ENCODE measurements at places on chromosomes 2 and 18. TPM values are rescaled to one million over a fixed set of nuclear protein-coding genes. Genes with fewer than 3 reads are reported as not detected.
A peak's percentile ranks its signal among the peaks of the same experiment; 100 is the strongest.

- no peaks in the 10 kb centered on the region for H3K4me1 ChIP-seq
- peaks cover 21% of the 10 kb centered on the region for H3K36me3 ChIP-seq
- no peaks in the 10 kb centered on the region for H3K27me3 ChIP-seq
Measured at GRCh38 chr2:169980643-169981042, 153.4 kb downstream of the UBR3 start.

DNA sequence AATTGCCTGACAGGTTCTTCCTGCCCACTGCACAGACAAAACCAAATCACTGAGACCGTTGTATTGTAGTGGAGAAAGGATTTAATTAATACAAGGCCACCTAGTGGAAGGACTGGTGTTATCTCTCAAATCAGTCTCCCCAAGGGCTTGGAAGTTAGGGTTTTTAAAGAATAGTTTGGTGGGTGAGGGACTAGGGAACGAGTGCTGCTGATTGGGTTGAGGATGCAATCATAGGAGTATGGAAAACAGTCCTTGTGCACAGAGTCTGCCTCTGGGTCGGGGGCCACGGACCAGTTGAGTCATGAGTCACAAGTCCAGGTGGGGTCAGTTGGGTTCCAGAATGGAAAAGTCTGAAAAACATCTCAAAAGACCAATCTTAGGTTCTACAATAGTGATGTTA lies 89.1 kb downstream of the B3GNT2 start:
- H3K27ac ChIP-seq: no peak overlapping the region
- H3K4me3 ChIP-seq: no peak overlapping the region
- peaks cover 2% of the 10 kb centered on the region for H3K27me3 ChIP-seq
- peaks cover 10% of the 10 kb centered on the region for H3K4me1 ChIP-seq
- peaks cover 7% of the 10 kb centered on the region for H3K36me3 ChIP-seq

DNA sequence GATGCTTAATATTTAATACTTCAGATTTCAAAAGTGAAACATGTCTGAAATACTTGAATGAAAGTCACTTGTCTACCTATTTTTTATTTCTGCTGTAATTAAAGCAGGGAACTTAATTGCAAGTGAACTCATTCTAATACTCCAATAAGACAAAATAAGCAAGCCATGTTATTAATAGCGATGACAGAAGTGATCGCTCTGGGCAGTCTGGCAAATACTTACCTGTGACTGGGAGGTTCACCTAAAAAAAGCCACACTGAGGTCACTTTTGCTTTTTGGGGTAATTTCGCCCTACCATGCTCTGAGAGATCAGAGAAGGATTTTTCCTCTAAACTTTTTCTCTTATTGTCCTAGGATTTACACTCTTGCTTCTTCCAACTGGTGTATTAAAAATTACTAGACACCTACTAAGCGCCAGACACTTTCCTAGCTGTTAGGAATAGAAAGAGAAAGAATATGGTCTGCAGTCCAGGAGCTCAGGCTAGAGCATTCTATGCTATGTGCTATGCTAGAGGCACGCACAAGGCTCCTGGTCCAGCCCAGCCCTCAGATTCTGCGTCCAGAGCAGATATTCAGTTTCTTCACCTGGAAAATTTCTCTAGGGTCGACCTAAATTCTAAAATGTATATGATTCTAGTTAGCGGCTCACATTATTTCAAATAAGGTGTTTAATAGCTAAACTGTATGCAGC lies 26.5 kb upstream of the PPP1CB start:
- no peaks in the 10 kb centered on the region for H3K4me1 ChIP-seq
- no peak overlapping the region for H3K27ac ChIP-seq
- peaks cover 4% of the 10 kb centered on the region for H3K27me3 ChIP-seq
- DNase-seq: no peak

- H3K4me1 ChIP-seq: no peaks in the 10 kb centered on the region
- no peak overlapping the region for H3K27ac ChIP-seq
- H3K27me3 ChIP-seq: no peaks in the 10 kb centered on the region
- DNase-seq: no peak
- no peak overlapping the region for H3K4me3 ChIP-seq
- no peaks in the 10 kb centered on the region for H3K36me3 ChIP-seq
Measured at GRCh38 chr2:13414897-13415296, 698.2 kb downstream of the TRIB2 start.

- no peak for DNase-seq
- H3K4me1 ChIP-seq: no peaks in the 10 kb centered on the region
- H3K27me3 ChIP-seq: peaks cover 15% of the 10 kb centered on the region
- no peak overlapping the region for H3K4me3 ChIP-seq
Measured at GRCh38 chr18:46461993-46462392, 195.0 kb downstream of the LOXHD1 start.

GRCh38 chr18:12904012-12904516 lies 20.0 kb upstream of the PTPN2 start:
- peaks cover 8% of the 10 kb centered on the region for H3K4me1 ChIP-seq
- peak overlapping the region; percentile 81 for H3K27ac ChIP-seq
- H3K4me3 ChIP-seq: peak overlapping the region; percentile 58
- H3K27me3 ChIP-seq: peaks cover 19% of the 10 kb centered on the region
- H3K36me3 ChIP-seq: no peaks in the 10 kb centered on the region

- DNase-seq: no peak
- peaks cover 60% of the 10 kb centered on the region for H3K36me3 ChIP-seq
- no peak overlapping the region for H3K27ac ChIP-seq
- peaks cover 4% of the 10 kb centered on the region for H3K4me1 ChIP-seq
- H3K4me3 ChIP-seq: no peak overlapping the region
- H3K27me3 ChIP-seq: no peaks in the 10 kb centered on the region
Measured at GRCh38 chr2:231099918-231100317, 24.9 kb downstream of the HTR2B start.

GRCh38 chr2:232876161-232876977 lies 6.3 kb downstream of the SNORC start:
- peaks cover 14% of the 10 kb centered on the region for H3K27me3 ChIP-seq
- H3K27ac ChIP-seq: no peak overlapping the region
- no peaks in the 10 kb centered on the region for H3K36me3 ChIP-seq
- H3K4me3 ChIP-seq: peak overlapping the region; percentile 24

DNA sequence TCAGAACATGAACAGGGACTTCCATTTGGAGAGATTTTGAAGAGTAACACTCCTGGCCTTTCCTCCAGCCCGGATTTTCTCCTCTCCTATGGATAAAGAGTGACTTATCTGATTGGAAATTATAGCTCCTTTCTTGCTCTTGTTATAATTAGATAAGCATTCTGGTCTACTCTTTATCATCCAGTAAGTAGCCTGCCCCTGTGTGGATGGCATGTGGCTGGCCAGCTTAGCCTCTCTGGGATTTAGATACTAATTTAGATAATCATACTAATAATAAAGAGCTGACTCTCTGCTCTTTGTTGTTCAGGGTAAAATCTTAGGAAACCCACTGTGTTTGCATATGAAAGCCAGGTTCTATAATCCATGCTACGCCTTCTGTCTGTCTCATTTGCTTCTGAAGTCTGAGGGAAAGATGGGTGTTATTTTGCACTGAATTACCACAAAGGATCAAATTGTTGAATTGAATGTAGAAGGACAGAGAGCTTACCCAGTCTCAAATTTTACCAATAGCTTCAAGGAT lies 438.8 kb downstream of the SPAG16 start:
- H3K27ac ChIP-seq: no peak overlapping the region
- no peaks in the 10 kb centered on the region for H3K27me3 ChIP-seq
- H3K4me3 ChIP-seq: no peak overlapping the region

DNA sequence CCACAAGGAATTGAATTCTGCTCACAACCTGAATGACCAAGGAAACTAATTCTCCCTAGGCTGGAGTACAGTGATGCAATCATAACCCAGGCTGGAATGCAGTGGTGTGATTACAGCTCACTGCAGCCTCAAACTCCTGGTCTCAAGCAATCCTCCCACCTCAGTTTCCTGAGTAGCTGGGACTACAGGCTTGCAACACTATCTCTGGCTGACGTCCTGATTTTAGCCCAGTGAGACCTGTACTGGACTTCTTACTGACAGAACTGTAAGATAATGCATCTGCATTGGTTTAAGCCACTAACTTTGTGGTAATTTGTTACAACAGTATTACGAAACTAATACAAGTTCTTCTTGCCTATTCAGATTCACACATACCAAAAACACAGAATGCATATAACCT lies 9.5 kb upstream of the KDSR start:
- peaks cover 31% of the 10 kb centered on the region for H3K4me1 ChIP-seq
- DNase-seq: no peak
- no peaks in the 10 kb centered on the region for H3K27me3 ChIP-seq
- H3K4me3 ChIP-seq: no peak overlapping the region
- no peak overlapping the region for H3K27ac ChIP-seq

GRCh38 chr2:177284531-177284930 lies 20.0 kb upstream of the NFE2L2 start:
- H3K4me1 ChIP-seq: peaks cover 49% of the 10 kb centered on the region
- no peak overlapping the region for H3K4me3 ChIP-seq
- no peaks in the 10 kb centered on the region for H3K27me3 ChIP-seq

DNA sequence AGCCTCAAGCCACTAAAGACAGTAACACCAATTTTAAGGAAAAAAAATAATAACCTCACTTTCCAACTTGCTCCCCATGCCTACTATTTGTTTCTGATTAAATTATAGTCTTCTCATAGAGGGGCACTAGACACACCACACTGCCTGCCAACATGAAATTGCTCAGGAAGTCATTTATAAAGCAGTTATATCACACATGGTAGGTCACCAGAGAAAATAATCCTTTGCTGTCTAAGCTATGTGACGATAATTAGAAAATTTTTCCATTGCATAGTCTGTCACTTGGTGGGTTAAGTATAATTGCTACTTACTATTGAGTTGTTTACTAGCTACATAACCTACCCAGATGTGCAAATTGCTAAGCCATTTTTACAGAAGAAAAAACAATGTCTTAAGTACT lies 85.2 kb downstream of the INO80D start:
- DNase-seq: no peak
- H3K4me1 ChIP-seq: peaks cover 4% of the 10 kb centered on the region
- no peak overlapping the region for H3K27ac ChIP-seq
- H3K4me3 ChIP-seq: no peak overlapping the region
- peaks cover 27% of the 10 kb centered on the region for H3K36me3 ChIP-seq
- no peaks in the 10 kb centered on the region for H3K27me3 ChIP-seq

The ACP1 gene
- 95.2 TPM for total RNA-seq

The ALPI gene
- not detected for total RNA-seq

The MOCOS gene
- total RNA-seq: 0.64 TPM

The PASK gene
- total RNA-seq: 71.9 TPM

The INHA gene
- total RNA-seq: not detected

The DLX2 gene
- total RNA-seq: 0.12 TPM
